ENCODE measurements at places on chromosomes 3 and 15.

GRCh38 chr15:73683777-73684580, at the start of gene CD276:
TSS of gene CD276 (plus strand) at chr15:73684383. CDS start at chr15:73699640, 15,257 bp downstream.
- DNase-seq: no peak

GRCh38 chr3:187271582-187271981, 20.0 kb downstream of the MASP1 start:
- DNase-seq: no peak

- DNase-seq: no peak
Observed at GRCh38 chr15:80601256-80601655, 93.9 kb upstream of the ABHD17C start.

GRCh38 chr15:89122505-89123180, 34.4 kb downstream of the ABHD2 start:
- no peak for DNase-seq

DNA sequence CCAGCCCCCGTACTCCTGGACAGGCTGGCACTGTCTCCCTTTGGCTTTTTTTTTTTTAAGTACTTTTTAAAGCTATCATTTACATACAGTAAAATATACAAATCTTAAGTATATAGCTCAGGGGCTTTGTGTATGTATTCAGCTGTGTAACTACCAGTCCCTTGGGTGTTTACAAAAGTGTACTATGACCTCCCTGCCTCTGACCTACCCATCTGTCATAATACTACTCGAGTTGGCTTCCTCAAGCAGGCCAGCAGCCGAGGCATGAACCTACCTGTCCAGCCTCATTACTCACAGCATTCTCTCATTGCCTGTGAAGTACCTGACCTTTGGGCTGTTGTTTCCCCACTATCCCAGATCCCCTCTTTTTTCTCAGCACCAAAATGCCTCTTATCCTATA, 33.2 kb downstream of the ABHD2 start:
- no peak for DNase-seq

DNA sequence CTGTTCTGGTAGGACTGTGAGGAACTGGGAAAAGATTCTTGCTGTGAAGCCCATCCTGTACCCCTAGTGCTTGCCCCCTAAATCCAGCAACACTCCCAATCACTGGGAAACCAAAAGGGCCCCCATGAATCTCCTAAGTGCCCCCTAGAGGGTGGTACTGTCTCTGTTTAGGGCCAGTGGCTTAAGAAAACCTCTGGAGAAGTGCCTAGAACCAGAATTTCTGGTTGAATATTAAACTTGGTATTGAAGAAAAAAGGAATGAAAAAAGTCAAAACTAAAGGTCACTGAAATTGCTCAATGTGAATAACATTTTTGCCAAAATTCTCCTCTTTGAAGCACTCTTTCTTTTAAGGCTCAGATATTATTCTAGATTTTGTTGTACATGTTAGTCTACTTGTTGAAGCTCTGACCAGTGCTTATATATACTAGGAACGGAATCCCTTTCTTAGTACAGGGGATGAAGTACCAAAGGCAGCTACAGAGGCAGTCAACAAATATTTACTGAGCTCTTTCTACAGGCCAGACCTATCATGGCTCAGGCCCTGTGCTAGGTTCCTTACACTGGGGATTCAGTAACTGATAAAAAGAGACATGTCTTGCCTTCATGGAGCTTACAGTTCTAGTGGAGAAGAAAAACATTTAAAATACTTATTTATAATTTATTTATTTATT, 138.8 kb downstream of the MYLK start:
- DNase-seq: no peak

- no peak for DNase-seq
Observed at GRCh38 chr3:123764647-123765046, 119.5 kb downstream of the MYLK start.

DNA sequence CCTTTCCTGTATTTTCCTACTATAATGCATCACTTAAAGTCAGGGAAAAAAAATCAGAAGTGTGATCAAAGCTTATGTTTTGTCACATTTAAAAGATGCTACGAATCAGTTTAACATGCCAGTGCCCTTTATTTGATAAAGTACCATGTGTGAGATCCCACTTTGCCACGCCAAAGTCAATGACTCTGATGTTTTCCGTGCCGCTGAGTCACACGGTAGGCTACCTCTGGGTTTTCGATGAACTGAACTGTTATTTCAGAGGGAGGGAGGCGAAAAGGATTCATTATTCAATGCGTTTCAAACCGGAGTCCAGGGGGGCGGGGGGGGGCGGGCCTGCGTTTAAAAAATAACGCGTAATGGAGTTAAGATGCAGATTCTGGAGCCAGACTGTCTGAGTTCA, 203.0 kb downstream of the ABHD5 start:
- DNase-seq: no peak

- no peak for DNase-seq
Observed at GRCh38 chr3:101170062-101170771, 150.2 kb downstream of the IMPG2 start.

DNA sequence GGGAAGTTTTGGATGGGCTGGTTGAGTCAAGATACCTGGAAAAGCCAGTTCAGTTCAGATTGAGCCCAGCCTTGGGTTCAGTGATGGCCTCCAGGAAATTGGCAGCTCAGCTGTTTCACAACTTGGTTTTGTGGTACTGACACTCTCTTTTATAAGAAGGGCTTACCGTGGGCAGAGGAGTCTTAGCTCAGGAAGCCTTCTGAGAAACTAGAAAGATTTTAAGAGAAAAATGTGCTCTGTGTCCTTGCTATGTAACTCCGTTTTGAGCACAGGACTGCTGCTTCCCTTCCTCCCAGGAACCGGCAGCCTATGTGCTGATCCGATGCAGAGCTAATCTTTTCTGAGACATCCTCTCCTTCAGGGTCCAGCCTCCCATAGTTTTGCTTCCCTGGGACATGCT, 46.6 kb upstream of the RASGRP1 start:
- peak; percentile 13 for DNase-seq

GRCh38 chr15:56736881-56737707, 3.8 kb upstream of the ZNF280D start:
- no peak for DNase-seq

GRCh38 chr3:149688122-149688757, 30.4 kb upstream of the WWTR1 start:
- DNase-seq: no peak

- DNase-seq: no peak
Observed at GRCh38 chr3:155791190-155791589, 14.9 kb downstream of the C3orf33 start.

GRCh38 chr15:57920911-57921310, 144.6 kb downstream of the ALDH1A2 start:
- no peak for DNase-seq

- no peak for DNase-seq
Observed at GRCh38 chr15:57384816-57385215, 8.5 kb downstream of the CGNL1 start.

DNA sequence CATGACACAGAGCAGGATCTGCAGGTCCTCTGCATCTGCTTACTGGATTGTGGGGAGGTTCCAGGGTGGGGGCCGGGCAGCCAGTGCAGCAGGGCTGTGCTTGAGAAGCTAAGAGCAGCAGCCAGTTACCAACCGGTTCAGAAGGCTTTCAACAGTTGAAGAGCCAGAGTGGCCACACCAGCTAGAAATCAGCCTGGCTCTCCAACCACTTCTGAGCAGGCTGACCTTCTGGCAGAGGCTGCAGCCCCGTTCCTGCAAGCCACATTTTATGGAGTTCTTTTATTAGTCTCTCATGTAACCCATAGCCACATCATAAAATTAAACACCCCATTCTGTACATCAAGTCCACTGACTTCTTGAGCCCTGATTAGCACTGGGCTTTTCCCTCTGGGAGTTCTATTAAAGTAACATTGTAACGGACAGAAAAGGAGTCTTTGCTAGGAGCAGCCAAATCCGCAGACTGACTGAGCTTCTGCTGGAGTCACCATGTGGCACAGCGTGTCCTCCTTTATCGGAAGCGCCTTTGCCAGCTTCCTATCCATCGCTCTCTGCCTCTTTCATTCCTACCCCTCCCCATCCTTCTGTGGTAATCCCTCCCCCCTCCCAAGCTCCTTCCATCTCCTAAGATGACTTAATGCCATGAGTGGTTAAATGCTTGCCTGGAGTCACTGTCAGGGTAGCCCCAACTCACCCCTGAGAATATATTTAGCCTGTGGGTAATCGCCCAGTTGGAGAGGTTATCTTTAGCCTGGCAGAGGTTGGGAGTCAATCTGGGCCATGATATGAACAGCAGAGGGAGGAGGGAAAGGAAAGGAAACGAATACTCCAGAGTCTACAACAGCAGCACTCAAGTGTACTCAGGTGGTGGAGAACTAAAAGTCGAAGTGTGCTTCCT, 138.5 kb upstream of the HES1 start:
- no peak for DNase-seq

DNA sequence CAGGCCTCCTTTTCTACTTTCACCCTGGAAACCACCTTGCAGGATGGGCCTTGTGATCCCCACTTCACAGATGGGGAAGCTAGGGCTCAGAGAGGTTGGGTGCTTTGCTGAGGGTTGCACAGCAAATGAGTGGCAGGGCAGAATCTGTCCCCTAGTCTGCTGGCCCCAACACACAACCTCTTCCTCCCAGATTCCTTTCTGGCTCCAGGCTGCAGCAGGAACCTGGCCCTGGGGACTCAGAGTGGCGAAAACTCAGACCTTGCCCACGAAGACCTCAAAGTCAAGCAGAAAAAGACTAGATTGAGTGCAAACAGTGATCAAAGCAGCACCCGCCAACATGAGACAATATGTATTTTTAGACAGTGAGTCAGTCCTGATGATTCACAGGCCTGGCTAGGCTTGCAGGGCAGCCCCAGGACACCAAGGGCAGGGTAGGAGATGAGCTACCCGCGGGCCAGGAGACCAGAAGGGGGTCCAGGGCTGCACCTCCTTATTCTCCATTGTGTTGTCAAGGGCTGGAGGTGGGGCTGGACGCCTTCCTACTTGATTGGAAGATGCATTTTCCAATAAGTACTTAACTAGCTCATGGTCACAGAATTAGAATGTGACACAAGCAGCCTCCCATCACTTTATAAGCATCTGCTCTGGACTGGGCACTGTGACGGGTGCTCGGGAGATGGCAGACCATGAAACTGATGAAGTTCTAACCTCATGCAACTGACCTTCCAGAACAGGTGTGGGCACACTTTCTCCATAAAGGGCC, 23.9 kb downstream of the GOLGA6L2 start:
- no peak for DNase-seq

DNA sequence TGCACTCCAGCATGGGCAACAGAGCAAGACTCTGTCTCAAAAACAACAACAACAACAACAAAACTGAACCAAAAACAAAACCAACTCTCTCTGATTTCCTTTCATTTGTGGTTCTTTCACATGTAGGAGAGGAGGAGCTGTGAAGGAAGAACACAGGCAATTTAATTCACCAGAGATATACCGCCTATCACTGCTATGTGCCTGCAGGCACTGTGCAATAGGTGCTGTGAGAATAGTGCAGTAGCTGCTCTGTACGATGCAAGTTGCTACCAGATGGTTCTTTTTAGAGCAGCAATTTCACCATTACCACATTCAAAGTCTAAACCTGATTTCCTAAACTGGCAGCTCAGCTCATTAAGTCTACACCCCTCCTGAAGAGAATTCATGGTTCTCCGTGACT, 11.3 kb upstream of the PROK2 start:
- DNase-seq: no peak

- DNase-seq: no peak
Observed at GRCh38 chr15:78617076-78617475, 3.7 kb downstream of the CHRNA3 start.

DNA sequence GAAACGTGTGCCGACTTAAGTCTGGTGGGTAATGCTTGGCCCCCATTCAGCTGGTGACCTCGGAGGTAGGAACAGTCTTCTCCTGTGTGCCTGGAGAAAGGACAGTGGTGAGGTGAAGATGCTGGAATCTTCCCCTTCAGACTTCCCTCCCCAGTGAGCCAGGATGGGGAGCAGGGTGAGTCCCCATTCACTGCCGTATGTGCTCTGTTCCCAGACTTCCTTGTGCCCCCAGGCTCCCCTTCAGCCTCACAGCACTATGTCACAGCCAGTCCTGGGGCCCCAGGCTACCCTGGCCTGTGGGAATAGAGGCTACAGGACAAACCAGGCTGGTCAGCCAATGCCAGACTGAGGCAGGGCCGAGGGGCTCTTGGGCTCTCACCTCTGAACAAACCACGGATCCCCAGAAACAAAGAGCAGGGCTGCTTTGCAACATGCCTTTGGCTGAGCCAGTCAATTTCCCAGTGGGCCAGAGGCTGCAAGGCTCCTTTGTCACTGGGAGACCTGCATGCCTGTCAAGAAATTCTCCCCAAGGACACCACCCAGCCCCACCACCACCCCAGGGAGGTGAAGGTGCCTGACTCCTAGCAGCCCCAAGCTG, 31.8 kb upstream of the HHATL start:
- no peak for DNase-seq

DNA sequence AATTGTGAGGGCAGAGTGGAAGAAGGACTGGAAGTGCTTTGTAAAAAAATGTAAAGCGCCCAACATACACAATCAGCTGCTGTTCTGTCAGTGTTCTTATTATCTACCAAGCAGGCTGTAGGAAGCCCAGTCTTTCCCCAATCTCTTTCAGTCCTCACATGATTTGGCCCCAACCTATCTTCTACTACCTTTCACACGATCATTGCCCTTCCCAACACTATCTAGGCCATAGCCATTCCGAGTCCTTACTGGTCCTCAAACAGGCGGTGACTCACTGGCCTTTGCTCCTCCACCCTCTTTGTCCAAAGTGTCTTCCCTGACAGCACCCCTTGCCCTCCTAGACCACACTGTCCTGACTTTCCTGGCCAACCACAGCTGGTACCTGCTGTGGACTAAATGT, 861 bp upstream of the RFT1 start:
- no peak for DNase-seq

DNA sequence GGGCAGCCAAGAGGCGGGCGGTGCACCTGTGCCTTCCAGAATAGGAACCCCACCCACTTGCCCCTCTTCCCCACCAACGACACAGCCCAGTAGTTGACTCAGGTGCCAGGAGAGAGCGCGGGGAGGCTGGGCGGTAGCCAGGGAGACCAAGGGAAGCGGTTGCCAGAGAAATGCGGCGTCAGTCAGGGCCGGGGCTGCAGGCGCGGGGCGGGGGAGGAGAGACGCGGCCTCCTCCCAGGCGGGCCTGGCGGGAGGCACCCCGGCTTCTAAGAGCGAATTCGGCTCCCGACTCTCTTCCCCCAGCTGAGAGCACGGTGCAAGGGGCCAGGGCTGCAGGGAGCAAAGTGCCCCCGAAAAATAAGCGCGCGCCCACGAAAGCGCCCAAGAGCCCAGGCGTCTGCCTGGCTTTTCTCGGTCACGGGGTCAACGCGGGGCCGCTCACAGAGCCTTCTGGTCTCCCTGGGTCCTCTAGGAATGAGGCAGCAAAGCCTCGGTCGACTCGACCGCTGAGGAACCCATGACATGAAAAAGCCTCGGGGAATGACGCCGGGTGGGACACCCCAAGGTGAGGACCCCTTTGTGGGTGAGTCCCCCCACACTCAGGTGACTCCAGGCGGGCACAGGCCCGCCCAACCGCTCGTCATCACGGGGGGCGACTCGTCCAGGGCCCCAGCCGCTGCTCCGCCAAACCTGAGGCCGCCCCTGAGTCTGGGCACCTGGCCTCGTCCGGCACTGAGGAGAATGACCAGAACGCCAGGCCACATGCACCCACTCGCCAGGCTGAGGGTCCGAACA, 716 bp downstream of the CPEB1 start:
- no peak for DNase-seq

- no peak for DNase-seq
Observed at GRCh38 chr15:66883284-66883911, 181.4 kb downstream of the SMAD6 start.

- no peak for DNase-seq
Observed at GRCh38 chr15:73010154-73011152, 41.8 kb upstream of the NEO1 start.

All from stimulated activated CD4-positive, alpha-beta T cell treated with anti-CD3 and anti-CD28 coated beads, Interleukin-15, amount 100 ng/mL, for 1 hour (primary cell).